ENCODE measurements at places on chromosomes 2 and 18. TPM values are rescaled to one million over a fixed set of nuclear protein-coding genes. Genes with fewer than 3 reads are reported as not detected.

IL1F10 gene
- not detected for total RNA-seq

MC2R gene
- not detected for total RNA-seq

FAM110C gene
- total RNA-seq, result 7.7 TPM

DNA sequence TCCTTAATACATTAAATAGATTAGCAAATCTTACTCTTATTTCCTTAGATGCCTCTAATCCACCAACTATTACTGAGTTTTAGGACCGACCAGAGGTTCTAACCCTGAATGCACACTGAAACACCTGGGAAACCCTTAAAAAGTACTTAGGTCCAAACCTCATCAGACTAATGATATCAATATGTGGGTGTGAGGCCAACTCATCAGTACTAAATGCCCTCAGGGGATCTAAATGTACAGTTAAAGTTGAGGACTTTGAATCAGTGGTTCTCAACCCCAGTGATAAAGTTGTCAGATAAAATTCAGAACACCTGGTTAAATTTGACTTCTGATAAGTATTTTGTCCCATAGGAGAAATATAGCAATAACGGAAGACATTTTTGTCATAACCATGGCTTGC lies 20.9 kb downstream of the MMADHC start:
- DNase-seq, result no peak

DNA sequence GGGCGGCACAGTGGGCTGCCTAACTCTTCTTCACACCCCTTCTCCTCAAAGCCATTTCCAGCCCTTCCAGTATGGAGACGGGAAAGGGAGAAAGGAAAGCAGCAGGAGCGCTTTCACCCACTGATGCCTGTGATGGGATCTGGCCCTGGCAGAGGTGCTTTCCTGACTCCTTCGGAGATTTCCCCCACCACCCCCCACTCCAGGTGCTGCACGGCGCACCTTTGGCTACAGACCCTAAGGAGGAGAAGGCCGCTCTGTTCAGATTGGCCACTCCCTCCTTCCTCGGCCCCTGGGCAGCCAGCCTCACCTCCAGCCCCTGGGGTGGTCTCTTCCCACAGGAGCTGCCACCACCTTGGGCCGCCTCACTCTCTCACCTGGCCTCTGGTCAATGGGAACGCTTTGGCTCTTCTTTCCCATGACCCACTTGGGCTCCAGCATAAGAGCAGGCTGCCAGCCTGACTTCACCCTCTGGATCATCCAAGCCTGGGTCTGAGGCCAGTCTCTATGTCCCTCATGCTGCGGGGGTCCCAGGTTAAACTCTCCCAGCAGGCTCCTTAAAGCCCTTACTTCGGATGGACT lies 18.4 kb upstream of the MAL start:
- DNase-seq, result no peak

- DNase-seq, result no peak
Measured at GRCh38 chr2:225100856-225101294, 58.6 kb upstream of the DOCK10 start.

DNA sequence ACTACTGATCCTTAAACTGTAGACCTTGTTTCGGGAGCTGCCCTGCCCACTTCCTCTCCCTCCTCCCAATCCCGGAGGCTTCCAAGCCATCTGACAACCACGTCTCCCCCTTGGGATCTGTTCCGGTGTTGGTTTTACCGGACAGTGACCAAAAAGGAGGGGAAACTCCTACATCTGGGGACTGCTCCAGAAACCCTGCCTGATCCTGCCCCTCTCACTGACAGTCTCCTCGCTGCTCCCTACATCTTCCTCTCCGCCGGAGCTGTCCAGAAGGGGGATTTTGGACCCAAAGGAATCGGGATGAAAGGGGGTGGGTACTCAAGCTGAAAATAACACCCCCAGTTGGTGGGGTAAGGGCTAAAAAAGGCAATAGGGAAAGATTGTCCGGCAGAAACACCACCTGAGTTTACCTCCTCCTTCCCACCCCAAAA lies 1.5 kb downstream of the INO80D start:
- peak; percentile 70 for DNase-seq

DNA sequence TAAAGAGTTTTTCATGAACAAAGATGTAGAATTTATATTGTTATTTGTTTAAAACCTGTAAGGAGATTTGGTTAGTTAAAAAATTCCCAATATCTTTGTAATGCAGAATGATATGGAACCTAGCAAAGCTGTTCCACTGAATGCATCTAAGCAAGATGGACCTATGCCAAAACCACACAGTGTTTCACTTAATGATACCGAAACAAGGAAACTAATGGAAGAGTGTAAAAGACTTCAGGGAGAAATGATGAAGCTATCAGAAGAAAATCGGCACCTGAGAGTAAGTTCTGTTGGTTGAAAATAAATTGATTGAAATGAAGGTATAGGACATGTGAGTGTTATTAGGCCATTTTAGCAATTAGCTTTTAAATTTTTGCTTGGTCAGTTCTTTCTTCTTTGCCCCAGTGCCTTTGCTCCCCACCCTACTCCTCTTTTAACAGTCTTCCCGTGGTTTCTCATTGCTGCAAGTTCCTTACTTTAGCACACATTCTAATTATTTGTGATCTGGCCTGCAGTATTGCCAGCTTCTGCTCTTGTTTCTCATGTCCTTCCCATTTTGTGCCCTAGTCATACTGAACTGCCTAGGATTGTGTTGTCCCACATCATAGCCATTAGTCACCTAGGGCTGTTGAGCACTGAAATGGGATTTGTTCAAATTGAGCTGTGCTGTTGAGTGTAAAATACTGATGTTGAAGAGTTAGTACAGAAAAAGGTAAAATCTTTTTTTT lies 36.6 kb downstream of the VAPA start:
- DNase-seq, result no peak

Data from WTC11 (cell line).